ENCODE measurements at places on chromosomes 5 and 9. TPM values are rescaled to one million over a fixed set of nuclear protein-coding genes. Genes with fewer than 3 reads are reported as not detected.

The MSX2 gene
- 2.0 TPM for total RNA-seq

The ABCA1 gene
- total RNA-seq = 2.0 TPM

The DDX4 gene
- total RNA-seq = not detected

The SH3GLB2 gene
- 118 TPM for total RNA-seq

DNA sequence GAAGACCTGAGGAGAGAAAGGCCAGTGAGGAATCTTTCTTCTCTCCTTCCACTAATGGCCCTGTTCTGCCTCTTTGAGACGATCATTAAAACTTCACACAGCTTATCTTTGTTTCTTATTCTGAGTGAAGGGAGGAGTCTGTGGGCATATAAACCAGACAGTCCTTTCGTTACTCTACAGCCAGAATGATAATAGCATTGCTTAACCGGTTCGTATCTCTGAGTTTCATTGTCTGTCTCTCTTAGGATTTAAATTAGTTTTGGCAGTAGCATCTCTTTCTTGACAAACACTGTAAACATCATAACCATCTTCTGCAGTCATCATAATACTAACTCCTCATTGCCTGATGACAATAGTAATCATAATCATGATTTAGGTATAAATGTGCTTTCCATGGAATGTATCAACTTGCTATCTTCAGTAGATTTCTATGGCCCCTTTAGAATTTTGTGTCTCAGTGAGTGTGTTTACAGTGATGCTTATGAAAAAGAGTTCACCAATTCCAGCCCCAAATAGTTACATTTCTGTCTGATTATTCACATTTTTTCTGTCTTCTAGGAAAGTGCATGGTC, 618.8 kb upstream of the KLF4 start:
- DNase-seq = no peak

DNA sequence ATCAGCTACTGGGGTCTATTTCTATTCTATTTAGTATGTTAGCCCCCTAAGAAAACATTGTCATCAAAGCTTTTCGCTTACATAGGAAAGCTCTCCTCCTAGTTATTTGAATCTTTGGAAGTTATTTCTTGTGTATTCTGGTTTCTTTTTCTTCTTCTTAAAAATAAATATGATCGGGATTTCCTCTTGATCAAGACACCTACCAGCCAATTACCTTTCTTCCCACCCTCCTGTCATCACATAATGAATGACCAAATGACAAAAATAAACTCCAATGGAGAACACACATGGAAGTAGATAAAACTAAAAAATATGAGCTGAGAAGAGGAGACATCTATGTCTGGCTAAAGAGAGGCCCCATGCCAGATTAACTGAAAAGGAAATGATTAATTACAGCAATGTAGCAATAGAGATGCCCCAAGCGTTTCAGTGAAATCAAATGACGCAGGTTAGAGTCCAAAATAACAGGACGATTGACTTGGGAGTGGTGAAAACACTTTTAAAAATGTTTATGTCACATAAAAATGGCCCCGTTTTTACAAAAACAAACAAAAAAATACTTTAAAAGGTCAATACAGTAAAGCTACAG, 59.5 kb upstream of the PCSK1 start:
- DNase-seq = no peak

- no peak for DNase-seq
Observed at GRCh38 chr9:130745829-130746228, 52.2 kb downstream of the EXOSC2 start.

DNA sequence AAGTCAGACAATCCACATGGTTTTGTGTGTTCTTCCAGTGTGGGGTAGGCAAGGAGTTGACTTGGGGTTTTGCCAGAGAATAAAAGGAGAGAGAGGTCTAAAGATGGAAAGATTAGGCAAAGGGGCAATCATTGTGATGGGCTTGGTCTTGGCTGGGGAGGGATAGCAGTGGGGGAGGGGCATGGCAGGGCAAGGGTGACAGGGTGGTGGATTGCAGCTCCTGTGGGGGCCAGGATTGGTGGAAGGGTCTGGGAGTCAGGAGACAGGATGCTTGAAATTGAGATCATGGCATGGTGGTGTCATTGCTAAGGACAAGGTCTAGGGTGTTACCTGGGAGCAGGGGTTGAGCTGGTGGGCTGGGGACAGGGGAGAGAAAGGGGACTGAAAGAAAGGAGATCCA, 57.6 kb downstream of the ZNF618 start:
- DNase-seq = no peak
